Smooth muscle cell of trachea (primary cell): ENCODE measurements at places on chromosomes 11 and 22. TPM values are rescaled to one million over a fixed set of nuclear protein-coding genes. Genes with fewer than 3 reads are reported as not detected.

Gene MS4A14
- not detected in 2 replicates for total RNA-seq

Gene VWA5A
- 30.8 and 33.3 TPM in 2 replicates for total RNA-seq

Gene LMO2
- total RNA-seq: not detected in 2 replicates

Gene MRPL17
- 32.3 and 48.6 TPM in 2 replicates for total RNA-seq

Gene SLC7A4
- 2.0 TPM in 1 of 2 replicates, not detected in the other for total RNA-seq

Gene MRGPRX4
- not detected in 2 replicates for total RNA-seq

Gene HTR3B
- not detected in 2 replicates for total RNA-seq

Gene CTSW
- not detected in 2 replicates for total RNA-seq

Gene MUC5B
- not detected in 2 replicates for total RNA-seq

Gene PPME1
- total RNA-seq: 20.4 and 32.9 TPM in 2 replicates

Gene CRYBB3
- not detected in 2 replicates for total RNA-seq

Gene FAM180B
- 0.17 TPM in 1 of 2 replicates, not detected in the other for total RNA-seq

Gene PHOX2A
- not detected in 2 replicates for total RNA-seq

Gene SMC1B
- not detected in 2 replicates for total RNA-seq

Gene DAGLA
- 2.2 and 4.8 TPM in 2 replicates for total RNA-seq

Gene ART1
- not detected in 2 replicates for total RNA-seq

Gene DDTL
- 1.6 and 2.0 TPM in 2 replicates for total RNA-seq

Gene WNT7B
- 0.17 TPM in 1 of 2 replicates, not detected in the other for total RNA-seq

Gene MUC2
- total RNA-seq: not detected in 2 replicates

Gene FXYD6
- 0.66 and 2.8 TPM in 2 replicates for total RNA-seq

Gene OR51E2
- total RNA-seq: not detected in 2 replicates

Gene BAIAP2L2
- total RNA-seq: 1.3 and 2.6 TPM in 2 replicates
